ENCODE measurements at places on chromosomes 7 and 10.
A peak's percentile ranks its signal among the peaks of the same experiment; 100 is the strongest.

DNA sequence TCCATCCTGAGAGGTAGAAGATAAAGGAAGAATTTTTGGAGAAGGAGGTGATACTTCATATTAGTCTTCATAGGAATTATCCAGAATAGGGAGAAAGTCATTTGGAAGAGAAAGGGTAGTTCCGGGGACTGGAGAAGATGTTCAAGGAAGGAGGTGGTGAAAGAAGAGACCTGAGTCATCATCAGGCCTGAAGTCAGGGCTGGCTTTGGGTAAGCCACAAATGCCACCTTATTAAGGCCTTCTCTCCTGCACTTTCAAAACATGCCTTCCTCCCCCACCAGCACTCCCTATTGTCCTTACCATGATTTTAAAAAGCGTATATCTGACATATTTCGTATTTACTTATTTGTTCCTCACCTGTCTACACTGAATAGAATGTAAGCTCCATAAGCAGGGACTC, 112.2 kb upstream of the LRGUK start:
- peak; percentile 13 for DNase-seq

- no peak for DNase-seq
These were observed 8.6 kb downstream of the CAMK2G start for GRCh38 chr10:73865459-73866442.

GRCh38 chr10:103397191-103397825, 882 bp downstream of the PDCD11 start:
- DNase-seq: no peak

GRCh38 chr7:158416283-158416933, 171.2 kb downstream of the PTPRN2 start:
- DNase-seq: no peak

DNA sequence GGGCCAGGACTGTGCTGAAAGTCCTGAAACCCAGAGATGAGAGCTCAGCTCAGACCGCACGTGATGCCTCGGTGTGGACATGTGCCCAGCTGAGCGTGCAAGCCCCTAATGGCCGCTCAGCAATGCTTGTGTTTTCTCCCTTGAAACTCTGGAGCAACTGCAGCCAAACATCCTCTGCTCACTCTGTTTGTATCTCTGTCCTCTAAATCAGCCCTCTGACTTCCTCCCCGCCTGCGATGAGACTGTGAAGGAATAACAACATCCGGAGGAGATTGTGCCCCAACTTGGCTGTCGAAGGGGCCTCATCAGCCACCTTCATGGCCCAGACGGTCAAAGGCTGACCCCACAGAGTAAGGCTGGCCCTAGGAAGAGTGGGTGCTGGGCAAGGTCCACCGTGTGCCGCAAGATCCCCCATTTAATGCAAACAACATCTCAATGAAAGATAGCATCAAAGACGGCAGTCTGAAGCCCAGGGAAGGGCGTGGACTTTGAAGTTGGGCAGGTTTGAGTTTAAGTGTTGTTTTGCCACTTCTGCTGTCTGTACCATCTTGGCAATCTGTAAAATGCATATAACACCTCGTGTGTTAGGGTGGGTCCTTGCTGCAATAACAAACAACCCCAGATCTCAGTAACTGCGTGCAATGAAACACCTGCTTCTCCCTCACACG, 39.9 kb downstream of the CALML3 start:
- no peak for DNase-seq

DNA sequence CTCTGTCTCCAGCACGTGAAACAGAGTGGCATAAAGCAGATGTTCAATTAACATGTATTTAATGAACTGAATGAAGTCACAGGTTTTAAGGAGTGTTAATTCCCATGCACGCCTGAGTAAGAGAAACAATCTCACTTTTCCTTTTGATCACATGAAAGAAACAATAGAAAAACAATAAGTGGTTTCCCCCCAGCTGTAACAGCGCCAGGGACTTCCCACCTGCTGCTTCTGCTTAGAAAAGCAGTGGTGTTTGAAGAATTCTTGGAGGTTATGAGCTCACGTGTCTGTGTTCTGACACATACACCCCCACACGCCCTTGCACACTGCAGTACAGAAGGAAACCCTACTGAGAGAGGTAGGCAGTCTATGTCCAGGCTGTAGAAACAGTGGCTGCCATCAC, 51.3 kb upstream of the FRMD4A start:
- peak; percentile 69 for DNase-seq

- no peak for DNase-seq
These were observed 19.4 kb downstream of the MCM10 start for GRCh38 chr10:13180788-13181187.

- no peak for DNase-seq
These were observed 223.4 kb downstream of the SEC23IP start for GRCh38 chr10:120115959-120116358.

- DNase-seq: peak; percentile 44
These were observed 146.2 kb upstream of the ASAH2 start for GRCh38 chr10:50397312-50398140.

GRCh38 chr7:14341200-14341775, 351.8 kb upstream of the ETV1 start:
- DNase-seq: no peak

DNA sequence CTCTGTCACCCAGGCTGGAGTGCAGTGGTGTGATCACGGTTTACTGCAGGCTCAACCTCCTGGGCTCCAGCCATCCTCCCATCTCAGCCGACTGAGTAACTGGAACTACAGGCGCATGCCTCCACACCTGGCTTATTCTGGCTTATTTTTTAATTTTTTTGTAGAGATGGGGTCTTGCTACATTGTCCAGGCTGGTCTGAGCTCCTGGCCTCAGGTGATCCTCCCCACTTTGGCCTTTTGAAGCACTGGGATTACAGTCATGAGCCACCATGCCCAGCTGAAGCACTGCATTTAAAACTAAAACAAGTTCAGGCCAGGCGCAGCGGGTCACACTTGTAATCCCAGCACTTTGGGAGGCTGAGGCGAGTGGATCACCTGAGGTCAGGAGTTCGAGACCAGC, 8.0 kb downstream of the SH3PXD2A start:
- DNase-seq: no peak

GRCh38 chr10:118626953-118627352, 31.5 kb upstream of the PRLHR start:
- DNase-seq: no peak

DNA sequence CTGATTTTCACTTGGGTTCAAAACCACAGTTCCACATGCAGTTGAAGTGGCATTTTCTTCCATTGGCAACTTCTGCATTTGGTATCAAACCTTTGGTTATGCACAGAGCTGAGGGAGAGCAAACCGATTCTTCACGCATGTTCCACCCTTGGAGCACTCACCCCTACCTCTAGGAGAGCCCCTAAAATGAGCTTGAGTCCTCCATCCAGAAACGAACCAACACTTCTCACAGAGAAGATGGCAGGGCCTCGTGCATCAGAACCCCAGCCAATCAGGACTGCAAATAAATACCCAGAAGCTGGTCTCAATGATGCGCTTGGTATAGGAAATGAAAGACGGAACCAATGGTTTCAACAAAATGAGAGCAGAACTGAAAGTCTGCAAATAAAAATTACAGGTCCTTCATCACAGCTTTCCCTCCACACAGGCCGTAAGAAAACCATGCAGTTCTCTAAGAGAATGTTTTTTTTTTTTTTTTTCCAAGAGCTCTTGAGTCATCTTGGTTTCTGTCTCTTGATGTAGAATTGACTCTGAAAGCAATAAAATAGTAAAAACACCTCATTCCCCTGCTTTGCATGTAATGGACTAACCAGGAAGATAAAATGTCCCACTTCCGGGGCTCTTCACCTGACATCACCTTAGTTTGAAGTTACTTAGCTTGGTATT, 23.9 kb downstream of the KLF6 start:
- DNase-seq: no peak

GRCh38 chr10:4846775-4847174, 20.8 kb downstream of the AKR1E2 start:
- no peak for DNase-seq

- no peak for DNase-seq
These were observed 63.9 kb upstream of the LOXL4 start for GRCh38 chr10:98331885-98332284.

DNA sequence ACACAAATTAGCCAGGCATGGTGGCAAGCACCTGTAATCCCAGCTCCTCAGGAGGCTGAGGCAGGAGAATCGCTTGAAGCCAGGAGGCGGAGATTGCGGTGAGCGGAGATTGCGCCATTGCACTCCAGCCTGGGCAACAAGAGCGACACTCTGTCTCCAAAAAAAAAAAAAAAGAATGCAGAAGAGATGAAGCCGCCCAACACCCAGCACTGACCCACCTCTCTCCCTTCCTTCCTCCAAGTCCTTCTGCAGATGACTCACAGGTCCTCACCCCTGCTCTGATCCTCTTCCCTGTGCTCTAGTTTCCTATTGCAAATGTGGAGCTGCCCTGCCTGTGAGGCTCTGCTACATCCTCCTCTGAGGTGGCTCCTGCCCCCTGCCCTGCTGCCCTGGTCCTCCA, 22.0 kb upstream of the OPALIN start:
- no peak for DNase-seq

DNA sequence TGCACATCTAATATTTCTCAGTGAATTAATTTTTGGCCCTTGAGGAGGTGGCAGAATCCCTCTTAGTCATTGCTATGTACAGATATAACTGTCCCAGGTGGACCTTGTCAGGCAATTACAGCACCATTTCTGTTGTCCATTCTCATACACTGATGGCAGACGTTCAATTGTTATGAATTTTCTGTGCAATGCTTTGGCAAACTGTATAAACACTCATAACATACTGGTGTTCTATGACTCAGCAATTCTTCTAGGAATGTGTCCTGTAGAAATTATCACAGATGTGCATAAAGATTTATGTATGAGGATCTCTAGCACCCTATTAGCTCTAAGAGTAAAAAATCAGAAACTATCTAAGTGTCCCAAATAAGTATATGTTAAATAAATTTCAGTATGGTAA, 80.8 kb downstream of the DNAJB9 start:
- peak; percentile 53 for DNase-seq

GRCh38 chr7:69631131-69631530, 32.9 kb downstream of the AUTS2 start:
- DNase-seq: no peak

GRCh38 chr10:128050121-128050516, 76.1 kb downstream of the MKI67 start:
- no peak for DNase-seq

- no peak for DNase-seq
These were observed 20.7 kb upstream of the RAPGEF5 start for GRCh38 chr7:22377703-22378102.

DNA sequence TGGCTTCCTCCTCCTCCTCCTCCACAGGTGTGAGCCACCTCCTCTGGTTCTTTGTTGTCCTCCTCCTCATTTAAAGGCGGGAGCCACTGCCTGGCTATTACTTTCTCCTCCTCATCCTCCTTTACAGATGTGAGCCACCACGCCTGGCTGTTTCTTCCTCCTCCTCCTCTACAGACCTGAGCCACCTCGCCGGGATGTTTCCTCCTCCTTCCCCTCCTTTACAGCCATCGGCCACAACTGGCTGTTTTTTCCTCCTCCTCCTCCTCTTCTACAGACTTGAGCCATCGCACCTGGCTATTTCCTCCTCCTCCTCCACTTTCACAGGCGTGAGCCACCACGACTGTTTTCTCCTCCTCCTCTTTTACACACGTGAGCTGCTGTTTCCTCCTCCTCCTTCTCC, 49.0 kb upstream of the ZNF479 start:
- DNase-seq: no peak

- DNase-seq: no peak
These were observed 159.7 kb downstream of the RTKN2 start for GRCh38 chr10:62108759-62109586.

DNA sequence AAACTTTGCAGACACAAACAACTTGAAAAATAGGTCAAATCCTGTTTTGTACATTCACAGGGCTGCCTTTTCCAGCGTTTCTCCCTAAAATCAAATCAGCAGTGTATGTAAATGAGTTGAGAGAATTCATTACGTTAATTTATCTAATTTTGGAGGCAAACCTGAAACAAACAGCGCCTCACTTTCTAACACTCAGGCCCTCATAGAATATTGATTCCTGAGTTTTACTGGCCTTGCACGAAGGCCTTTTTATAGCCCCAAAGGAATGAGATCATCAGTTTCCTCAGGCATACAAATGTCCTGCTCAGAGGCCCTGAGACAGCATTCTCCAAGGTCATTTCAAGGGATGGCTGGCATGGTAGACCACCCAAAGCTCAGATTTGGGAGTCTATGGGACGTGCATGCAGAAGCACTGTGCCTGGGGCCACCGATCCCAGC, 131.7 kb upstream of the CHST15 start:
- no peak for DNase-seq

GRCh38 chr10:50788951-50789945, 49.5 kb downstream of the ASAH2B start:
- DNase-seq: peak; percentile 9

DNA sequence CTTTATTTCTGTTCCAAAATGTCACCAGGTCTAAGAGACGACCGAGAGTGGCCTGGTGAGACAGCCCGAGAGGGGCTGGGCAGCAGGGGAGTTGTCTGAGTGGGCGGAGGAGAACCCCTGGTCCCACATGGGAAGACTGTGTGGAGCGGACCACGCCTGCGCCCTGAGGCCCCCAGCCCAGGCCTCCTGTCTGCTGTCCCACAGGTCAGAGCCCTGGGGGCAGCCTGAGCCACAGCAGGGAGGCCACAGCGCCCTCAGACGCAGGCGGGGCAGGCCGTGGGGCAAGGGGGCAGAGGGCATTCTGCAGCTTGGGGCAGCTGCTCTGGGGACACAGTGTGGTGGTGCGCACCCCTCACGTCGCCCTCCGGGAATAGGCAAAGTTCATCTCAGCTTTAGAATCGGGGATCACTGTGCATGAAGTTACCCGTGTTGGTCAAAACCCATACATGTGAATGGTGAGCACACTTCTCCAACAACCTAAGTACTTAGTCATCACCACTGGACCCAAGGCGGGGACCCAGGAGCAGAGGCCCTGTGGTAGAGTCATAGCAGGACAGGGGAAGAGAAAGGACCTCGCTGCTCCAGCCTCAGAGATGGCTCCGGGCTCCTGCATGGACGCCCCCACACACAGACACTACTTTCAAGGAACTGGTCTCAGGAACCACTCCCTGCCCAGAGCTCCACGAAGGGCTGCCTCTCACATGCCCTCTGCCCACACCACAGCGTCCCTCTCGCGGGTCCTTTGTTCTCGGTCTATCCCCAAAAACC, 214.7 kb downstream of the ELFN1 start:
- DNase-seq: peak; percentile 12

Measured in LHCN-M2 (cell line).